Common myeloid progenitor, CD34-positive (primary cell): ENCODE measurements at places on chromosomes 3 and 15.

DNA sequence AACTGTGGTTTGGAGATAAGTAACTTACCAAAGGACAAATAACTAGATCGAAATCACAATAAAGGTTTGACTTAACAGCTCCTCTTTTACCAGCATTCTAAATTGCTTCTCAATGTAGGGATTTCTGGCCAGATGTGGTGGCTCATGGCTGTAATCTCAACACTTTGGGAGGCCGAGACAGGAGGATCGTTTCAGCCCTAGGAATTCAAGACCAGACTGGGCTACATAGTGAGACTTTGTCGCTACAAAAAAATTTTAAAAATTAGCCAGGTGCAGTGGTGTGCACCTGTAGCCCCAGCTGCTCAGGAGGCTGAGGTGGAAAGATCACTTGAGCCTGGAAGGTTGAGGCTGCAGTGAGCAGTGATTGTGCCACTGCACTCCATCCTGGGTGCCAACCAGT, 17.4 kb upstream of the IGF2BP2 start:
- H3K4me3 ChIP-seq, result no peak overlapping the region
- no peaks in the 10 kb centered on the region for H3K27me3 ChIP-seq
- no peak overlapping the region for H3K27ac ChIP-seq
- no peak for DNase-seq
- H3K4me1 ChIP-seq, result no peaks in the 10 kb centered on the region

DNA sequence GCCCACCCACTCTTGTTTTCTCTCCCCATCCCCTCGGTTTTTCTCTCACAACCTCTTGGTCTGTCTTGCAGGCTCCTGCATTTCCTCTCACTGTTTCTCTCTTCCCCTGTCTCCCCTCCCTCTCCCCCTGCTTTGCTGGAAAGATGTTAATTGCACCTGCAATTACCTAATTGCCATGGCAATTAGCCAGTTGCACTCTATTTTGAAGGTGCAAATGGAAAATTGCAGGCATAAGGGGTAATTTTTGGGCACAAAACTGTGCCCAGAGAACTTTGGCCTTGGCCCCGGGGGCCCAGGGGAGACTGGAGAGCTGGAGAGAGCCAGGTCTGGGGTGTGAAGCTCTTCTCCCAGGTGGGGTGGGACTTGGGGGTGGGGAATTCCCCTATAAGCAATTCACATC, 164.5 kb upstream of the TLE3 start:
- no peaks in the 10 kb centered on the region for H3K36me3 ChIP-seq
- DNase-seq, result no peak
- H3K27me3 ChIP-seq, result no peaks in the 10 kb centered on the region

GRCh38 chr3:65322910-65323309, 635.1 kb upstream of the ADAMTS9 start:
- H3K4me3 ChIP-seq, result no peak overlapping the region
- H3K4me1 ChIP-seq, result no peaks in the 10 kb centered on the region
- DNase-seq, result no peak
- no peak overlapping the region for H3K27ac ChIP-seq
- no peaks in the 10 kb centered on the region for H3K27me3 ChIP-seq

- no peak overlapping the region for H3K27ac ChIP-seq
- no peak overlapping the region for H3K4me3 ChIP-seq
- no peaks in the 10 kb centered on the region for H3K27me3 ChIP-seq
- no peaks in the 10 kb centered on the region for H3K4me1 ChIP-seq
- no peak for DNase-seq
- H3K36me3 ChIP-seq, result peaks cover 16% of the 10 kb centered on the region
These were observed 86.5 kb downstream of the FRMD4B start for GRCh38 chr3:69299344-69299743.

DNA sequence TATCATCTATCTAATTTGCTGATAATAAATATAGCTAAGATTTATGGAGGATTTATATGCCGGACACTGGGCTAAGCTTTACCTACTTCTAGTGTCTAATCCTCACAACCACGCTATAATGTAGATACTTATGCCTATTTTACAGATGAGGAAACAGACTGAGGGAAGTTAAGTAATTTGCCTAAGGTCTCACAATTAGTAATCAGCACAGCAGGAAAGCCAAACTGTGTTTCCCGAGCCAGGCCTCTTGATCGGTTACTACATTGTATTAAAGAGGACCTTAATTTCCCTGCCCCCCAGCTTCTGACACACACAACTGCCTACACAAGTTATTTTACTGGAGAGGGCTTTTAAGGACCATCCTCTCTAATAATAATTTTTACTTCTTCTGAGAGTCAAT, 40.9 kb downstream of the ONECUT1 start:
- H3K27ac ChIP-seq, result no peak overlapping the region
- H3K36me3 ChIP-seq, result no peaks in the 10 kb centered on the region
- no peaks in the 10 kb centered on the region for H3K27me3 ChIP-seq
- no peak overlapping the region for H3K4me3 ChIP-seq
- DNase-seq, result no peak

DNA sequence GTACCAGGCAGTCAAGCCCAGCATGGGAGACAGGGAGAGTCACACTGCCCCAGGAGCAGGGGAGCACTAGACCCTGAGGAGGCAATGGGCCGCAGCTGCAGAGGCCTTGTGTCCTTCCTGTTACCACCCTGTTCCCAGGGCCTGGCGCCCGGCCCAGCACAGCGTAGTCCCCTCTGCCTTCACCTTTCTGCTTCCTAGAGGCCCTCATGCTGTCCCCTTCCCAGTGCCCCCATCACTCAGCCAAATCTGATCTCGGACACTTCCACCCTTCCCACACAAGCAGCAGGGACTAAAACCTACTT, 6.9 kb upstream of the TBC1D2B start:
- DNase-seq, result no peak
- no peak overlapping the region for H3K27ac ChIP-seq
- peaks cover 17% of the 10 kb centered on the region for H3K4me1 ChIP-seq
- H3K27me3 ChIP-seq, result no peaks in the 10 kb centered on the region
- H3K36me3 ChIP-seq, result no peaks in the 10 kb centered on the region
- H3K4me3 ChIP-seq, result no peak overlapping the region
